ENCODE measurements at places on chromosomes 2 and 18. TPM values are rescaled to one million over a fixed set of nuclear protein-coding genes. Genes with fewer than 3 reads are reported as not detected.

The CCDC148 gene
- 2.4 TPM for total RNA-seq

The MSH6 gene
- 55.0 TPM for total RNA-seq

The KIF5C gene
- total RNA-seq, result 24.3 TPM

The ICOS gene
- total RNA-seq, result not detected

The GNAL gene
- 3.6 TPM for total RNA-seq

The SIGLEC15 gene
- total RNA-seq, result 0.19 TPM

The CHST10 gene
- 11.1 TPM for total RNA-seq

The RESP18 gene
- not detected for total RNA-seq

DNA sequence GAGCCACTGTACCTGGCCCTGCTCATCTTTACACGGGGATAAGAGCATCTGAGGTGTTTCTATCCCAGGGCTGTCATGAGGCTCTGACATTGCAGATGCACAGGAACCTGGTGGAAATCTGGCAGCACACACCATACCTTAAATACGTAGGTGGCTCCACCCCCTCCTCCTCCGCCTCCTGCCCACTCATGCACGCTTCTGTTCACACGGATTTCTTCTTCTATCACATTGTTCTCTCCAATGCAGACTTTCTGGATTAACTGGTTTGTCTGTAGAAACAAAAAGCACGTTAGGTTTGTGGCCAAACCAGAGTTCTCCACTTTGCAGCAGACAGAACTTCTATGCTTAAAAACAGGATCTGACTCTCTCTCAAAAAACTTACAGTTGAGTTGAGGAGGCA, 118.2 kb downstream of the CLIP4 start:
- no peak overlapping the region for H3K4me3 ChIP-seq
- H3K27me3 ChIP-seq, result peaks cover 16% of the 10 kb centered on the region
- no peak for DNase-seq

GRCh38 chr2:140698636-140699035, 1432.2 kb downstream of the LRP1B start:
- no peak for DNase-seq
- no peak overlapping the region for H3K27ac ChIP-seq
- H3K27me3 ChIP-seq, result no peaks in the 10 kb centered on the region
- no peaks in the 10 kb centered on the region for H3K36me3 ChIP-seq
- no peaks in the 10 kb centered on the region for H3K4me1 ChIP-seq

- H3K27me3 ChIP-seq, result no peaks in the 10 kb centered on the region
- H3K4me3 ChIP-seq, result no peak overlapping the region
- no peak overlapping the region for H3K27ac ChIP-seq
- H3K36me3 ChIP-seq, result no peaks in the 10 kb centered on the region
Measured at GRCh38 chr2:99942561-99943347, 199.6 kb downstream of the AFF3 start.

DNA sequence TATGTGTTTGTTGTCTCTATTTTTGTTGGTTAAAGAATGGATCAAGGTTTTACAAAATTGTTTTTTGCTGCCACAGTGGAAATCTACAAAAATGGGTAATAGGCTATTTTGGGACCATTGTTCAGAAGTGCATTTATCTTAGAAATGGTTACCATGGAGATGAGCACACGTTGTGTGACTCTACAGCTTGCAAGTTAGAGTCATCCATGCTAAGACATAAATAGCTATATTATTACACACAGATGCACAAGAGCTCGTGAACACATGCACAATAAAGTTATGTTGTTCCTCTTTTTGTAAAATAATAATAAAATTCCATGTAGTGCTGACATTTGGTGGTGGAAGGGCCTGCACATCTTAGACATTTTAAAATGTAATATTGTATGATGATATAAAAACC, 15.5 kb upstream of the DUSP19 start:
- H3K4me3 ChIP-seq, result no peak overlapping the region
- peaks cover 2% of the 10 kb centered on the region for H3K4me1 ChIP-seq
- no peaks in the 10 kb centered on the region for H3K36me3 ChIP-seq
- peak overlapping the region; percentile 24 for H3K27ac ChIP-seq

- no peak overlapping the region for H3K27ac ChIP-seq
- peaks cover 38% of the 10 kb centered on the region for H3K4me1 ChIP-seq
- H3K4me3 ChIP-seq, result no peak overlapping the region
- DNase-seq, result no peak
- H3K36me3 ChIP-seq, result no peaks in the 10 kb centered on the region
Measured at GRCh38 chr2:144508172-144508851, 11.6 kb downstream of the ZEB2 start.

DNA sequence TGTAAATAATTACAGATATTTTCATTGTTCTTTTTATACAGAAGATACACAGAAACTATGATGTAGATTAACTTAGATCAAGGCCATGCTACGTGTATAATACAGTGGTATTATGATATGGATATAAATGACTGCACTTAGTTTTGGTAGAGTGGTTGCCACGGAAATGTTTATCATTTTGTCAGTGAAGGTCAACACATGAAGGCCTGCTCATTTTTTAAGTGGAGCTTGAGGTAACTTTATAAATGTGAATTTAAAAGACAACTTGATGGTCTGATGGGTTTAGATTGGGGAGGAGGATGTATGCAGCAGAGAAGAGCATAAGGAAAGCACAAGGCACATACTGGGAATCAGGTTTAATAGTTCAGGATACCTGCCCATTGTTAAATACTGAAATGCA, 14.4 kb upstream of the BBS5 start:
- DNase-seq, result no peak
- H3K4me1 ChIP-seq, result peaks cover 6% of the 10 kb centered on the region
- H3K36me3 ChIP-seq, result no peaks in the 10 kb centered on the region
- H3K27ac ChIP-seq, result no peak overlapping the region
- H3K27me3 ChIP-seq, result no peaks in the 10 kb centered on the region

DNA sequence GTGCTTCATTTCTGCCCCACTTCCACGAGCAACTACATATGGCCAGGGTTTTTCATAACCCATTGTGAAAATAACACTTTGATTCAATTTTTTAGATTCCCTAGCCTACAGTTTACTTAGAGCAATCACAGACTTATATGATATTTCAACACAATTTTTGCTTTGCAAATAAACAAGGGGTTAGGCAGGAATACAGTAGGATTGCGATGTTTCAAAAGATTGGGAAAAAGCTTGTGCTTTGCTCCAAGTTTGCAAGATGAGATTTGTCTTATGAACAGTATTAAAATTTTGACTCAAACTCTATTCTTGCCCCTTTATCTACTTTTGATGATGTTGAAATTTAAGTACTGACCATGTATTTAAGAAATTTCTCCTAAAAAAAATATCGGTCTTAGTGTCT, 814.5 kb upstream of the PIK3C3 start:
- no peaks in the 10 kb centered on the region for H3K36me3 ChIP-seq
- no peak overlapping the region for H3K4me3 ChIP-seq
- H3K4me1 ChIP-seq, result no peaks in the 10 kb centered on the region
- H3K27me3 ChIP-seq, result no peaks in the 10 kb centered on the region

GRCh38 chr18:52700816-52701215, 360.8 kb downstream of the DCC start:
- no peaks in the 10 kb centered on the region for H3K36me3 ChIP-seq
- no peak overlapping the region for H3K4me3 ChIP-seq
- H3K27ac ChIP-seq, result no peak overlapping the region

DNA sequence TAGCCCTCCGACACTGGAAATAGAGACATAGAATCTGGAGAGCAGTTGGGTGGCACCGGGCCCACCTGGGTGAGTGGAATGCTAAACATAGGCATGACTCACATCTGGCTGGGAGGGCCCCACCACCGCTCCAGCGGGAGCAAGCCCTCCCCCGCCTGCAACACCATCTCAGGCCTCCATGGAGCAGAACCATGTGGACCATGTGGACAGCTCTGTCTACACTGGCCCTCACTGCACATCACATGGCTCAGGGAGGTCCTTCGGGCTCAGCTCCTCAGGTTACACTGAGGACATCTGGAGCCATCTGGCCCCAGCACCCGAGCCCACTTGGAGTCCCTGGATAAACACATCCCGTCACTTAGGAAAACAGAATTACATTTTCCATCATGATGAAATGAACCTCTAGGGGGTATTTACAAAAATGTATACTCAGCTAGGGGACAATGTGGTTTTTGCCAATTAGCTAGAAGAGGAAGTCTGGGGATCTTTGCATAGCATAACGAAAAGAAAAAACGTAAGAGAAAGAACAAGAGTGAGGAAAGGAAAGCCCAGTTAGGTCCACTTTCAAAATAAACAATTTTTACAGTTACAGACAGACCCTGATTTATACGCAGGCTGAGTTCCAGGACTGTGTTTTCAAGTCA, 30.7 kb upstream of the MLPH start:
- H3K36me3 ChIP-seq, result no peaks in the 10 kb centered on the region
- no peak overlapping the region for H3K4me3 ChIP-seq
- peak overlapping the region; percentile 82 for H3K27ac ChIP-seq
- peaks cover 37% of the 10 kb centered on the region for H3K4me1 ChIP-seq

DNA sequence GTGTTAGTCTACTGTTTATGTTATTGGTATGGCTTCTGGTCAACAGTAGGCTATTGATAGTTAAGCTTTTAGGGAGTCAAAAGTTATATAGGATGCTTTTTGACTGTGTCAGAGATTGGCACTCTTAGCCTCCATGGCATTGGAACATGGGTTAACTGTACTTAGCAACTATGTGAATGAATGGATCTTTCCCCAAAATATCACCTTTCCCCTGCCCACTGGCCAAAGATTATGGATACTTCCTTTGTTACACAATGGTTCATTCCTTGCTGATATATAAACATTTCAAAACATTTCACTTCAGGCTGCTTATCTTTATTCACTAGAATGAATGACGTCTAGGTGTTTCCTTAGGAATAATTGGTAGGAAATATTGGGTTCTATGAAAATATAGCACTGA, 62.1 kb upstream of the DOCK10 start:
- no peak overlapping the region for H3K4me3 ChIP-seq
- peaks cover 26% of the 10 kb centered on the region for H3K4me1 ChIP-seq
- no peak for DNase-seq
- H3K27ac ChIP-seq, result peak overlapping the region; percentile 86

DNA sequence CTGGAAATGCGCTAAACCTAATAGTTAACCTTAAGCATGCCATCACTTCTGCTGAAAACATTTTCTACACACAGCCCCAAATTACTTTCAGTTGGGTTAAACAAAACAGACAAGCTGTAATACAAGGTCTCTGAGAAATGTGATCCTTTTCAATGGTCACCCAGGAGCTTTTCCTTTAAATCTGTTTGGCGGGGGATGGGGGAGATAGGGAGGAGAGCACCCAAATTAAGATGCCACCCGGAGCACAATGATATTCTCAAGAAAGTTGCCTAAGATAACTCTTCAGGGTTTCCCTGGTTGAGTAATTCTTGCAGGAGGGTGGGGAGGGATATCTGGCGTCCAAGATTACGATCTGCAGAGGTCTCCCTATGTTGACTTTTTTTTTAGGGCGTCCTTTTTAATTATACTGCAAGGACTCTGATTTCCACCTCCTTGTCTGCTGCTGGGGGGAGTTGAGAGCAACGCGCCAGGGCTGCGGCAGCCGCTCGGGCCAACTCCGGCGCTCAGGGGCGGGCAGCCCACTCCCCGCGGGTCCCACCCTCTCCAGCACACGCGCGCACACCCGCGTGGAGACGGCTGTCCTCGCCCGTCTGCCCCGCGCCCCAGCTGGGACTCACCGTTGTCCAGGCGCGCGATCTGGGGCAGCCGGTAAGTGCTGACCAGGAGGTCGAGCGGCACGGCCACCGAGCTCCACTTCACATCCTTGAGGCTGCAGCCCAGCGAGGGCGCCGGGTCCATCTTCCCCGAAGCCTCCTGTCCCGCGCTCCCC, 807 bp downstream of the GAREM1 start:
- H3K36me3 ChIP-seq, result no peaks in the 10 kb centered on the region
- peaks cover 16% of the 10 kb centered on the region for H3K4me1 ChIP-seq
- H3K27me3 ChIP-seq, result peaks cover 9% of the 10 kb centered on the region
- H3K27ac ChIP-seq, result peak overlapping the region; percentile 39
- peak; percentile 22 for DNase-seq

- H3K4me1 ChIP-seq, result no peaks in the 10 kb centered on the region
- no peak overlapping the region for H3K4me3 ChIP-seq
- H3K27ac ChIP-seq, result no peak overlapping the region
- peaks cover 3% of the 10 kb centered on the region for H3K27me3 ChIP-seq
- DNase-seq, result no peak
Measured at GRCh38 chr2:85525567-85525966, 13.4 kb upstream of the MAT2A start.

GRCh38 chr18:58635891-58636290, 7.0 kb upstream of the ALPK2 start:
- DNase-seq, result peak; percentile 82
- no peaks in the 10 kb centered on the region for H3K36me3 ChIP-seq
- no peak overlapping the region for H3K4me3 ChIP-seq
- H3K27ac ChIP-seq, result no peak overlapping the region
- no peaks in the 10 kb centered on the region for H3K27me3 ChIP-seq

DNA sequence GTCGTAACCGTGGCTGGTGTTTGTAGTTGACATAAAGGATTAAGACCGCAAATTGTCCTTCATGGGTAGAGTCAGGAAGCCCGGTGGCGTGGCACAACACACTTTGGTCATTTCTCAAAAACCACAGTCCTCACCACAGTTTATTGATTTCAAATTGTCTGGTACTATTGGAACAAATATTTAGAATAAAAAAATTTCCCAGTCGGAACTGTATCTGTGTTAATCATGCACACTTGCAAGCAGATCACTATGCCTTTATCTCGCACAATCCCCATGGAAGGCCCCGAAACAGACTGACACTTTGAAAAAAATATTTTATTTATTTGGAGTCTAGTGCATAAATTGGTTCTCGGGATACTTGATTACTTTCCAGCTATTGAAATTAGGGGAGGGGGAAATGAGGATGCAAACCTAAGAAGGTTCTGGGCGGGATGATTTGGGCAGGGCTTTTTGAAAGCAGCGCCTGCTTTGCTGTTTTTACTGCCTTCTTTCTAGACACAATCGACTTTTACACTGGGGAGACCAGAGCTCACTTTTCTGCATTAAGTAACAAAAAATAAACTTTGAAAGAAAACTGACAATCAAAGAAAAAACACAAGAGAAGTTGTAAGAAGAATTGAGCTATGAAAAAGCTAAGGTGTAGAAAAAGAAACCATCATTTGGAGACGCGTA, 15.4 kb upstream of the HOXD1 start:
- H3K27ac ChIP-seq, result peak overlapping the region; percentile 37
- H3K27me3 ChIP-seq, result peaks cover 61% of the 10 kb centered on the region
- no peaks in the 10 kb centered on the region for H3K36me3 ChIP-seq

GRCh38 chr18:53441761-53442414, 782.6 kb downstream of the MBD2 start:
- H3K36me3 ChIP-seq, result no peaks in the 10 kb centered on the region
- no peaks in the 10 kb centered on the region for H3K27me3 ChIP-seq
- DNase-seq, result no peak
- no peak overlapping the region for H3K27ac ChIP-seq

DNA sequence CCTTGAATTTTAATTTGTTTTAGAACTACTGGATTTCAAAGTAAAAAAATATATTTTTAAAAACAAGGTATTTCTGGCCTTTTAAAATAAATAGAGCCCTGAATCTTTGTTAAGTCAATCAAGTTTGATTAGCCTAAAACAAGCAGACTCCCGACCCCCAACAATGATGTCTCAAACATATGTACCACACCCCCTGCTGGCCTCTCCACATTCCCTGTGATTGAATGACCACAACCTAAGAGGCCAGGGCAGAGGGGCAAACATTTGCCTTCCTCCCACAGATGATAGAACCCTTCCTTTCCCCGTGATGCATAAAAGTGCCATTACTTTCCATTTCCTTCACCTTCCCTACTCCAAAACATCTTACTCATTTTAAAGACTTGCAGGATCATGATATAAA, 130.9 kb downstream of the STK39 start:
- peaks cover 11% of the 10 kb centered on the region for H3K36me3 ChIP-seq
- H3K4me3 ChIP-seq, result no peak overlapping the region

All from astrocyte (in vitro differentiated cells and primary cell).